ENCODE measurements at places on chromosomes 11 and 22.

DNA sequence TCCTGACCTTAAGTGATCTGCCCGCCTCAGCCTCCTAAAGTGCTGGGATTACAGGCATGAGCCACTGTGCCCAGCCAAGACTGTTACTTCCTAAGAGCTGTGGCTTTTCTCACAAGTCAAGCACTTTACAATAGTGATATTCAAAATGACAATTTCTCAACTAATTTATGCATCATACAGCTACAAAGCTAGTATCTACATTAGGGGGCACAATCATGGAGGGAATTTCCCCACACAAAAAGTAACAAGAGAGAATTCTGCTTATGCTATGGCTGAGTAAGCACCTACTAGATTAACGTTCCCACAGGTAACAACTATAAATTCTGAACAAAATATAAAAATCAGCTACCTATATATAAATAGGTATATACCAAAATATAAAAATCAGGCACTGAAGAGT is 72.7 kb downstream of the SBF2 start:
- DNase-seq: no peak

- no peak for DNase-seq
These were observed 164.4 kb upstream of the ZBED5 start for GRCh38 chr11:11022125-11022730.

DNA sequence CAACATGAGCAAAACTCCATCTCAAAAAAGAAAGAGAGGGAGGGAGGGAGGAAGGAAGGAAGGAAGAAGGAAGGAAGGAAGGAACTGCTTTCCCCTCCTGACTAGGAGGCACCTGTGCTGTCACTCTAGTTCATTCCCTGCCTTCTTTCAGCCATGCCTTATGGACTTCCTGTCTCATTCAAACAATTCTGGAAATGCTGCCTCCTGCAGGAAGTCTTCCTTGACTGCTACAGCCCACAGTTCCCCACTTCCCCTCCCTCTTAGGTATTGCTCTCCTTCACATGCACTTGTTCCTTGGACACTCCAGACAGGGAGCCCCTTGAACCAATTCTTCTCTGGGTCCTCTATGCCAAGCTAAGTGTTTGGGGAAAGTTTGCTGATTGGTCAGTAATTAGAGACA is 31.6 kb upstream of the WNT11 start:
- DNase-seq: no peak

DNA sequence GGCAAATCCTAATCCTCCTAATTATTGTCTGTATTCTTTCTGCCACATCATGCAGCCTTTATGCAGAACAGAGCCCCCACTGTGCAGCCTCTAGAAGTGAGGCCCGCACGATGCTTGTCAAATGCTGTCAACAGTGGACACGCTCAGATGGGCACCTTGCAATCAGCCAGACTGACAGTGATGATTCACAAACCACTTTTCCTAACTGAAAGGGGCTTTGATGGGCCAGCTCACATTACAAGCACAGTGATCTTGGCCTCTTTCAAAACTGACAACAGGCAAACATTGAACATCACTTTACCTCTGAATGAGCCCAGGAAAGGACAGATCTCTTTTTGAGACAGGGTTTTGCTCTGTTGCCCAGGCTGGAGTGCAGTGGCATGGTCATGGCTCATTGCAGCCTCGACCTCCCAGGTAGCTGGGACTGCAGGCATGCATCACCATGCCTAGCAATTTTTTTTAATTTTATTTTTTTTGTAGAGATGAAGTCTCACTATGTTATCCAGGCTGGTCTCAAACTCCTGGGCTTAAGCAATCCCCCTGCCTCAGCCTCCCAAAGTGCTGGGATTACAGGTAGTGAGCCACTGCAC is 18.0 kb upstream of the E2F8 start:
- no peak for DNase-seq

- no peak for DNase-seq
These were observed 10.0 kb downstream of the BCL2L13 start for GRCh38 chr22:17648569-17648968.

GRCh38 chr22:50167689-50168489 is 2.6 kb upstream of the PANX2 start:
- no peak for DNase-seq

DNA sequence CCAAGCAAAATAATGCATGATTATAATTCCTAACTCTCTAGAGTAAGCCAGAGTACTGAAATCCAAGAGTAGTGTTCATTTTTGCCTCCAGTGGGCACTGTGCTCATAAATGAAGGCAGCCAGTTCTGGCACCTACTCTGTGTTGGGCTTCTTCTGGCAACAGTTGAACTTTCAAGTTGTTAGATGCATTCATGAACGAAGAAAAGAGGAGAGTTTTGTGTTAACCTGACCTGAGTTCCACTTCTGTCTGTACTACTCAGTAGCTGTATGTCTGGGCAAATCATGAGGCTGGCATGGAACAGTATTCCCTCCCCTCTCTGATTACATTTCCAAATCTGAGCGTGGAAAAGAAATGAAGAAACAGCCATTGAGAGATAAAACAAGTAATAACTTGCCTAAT is 20.3 kb upstream of the TENM4 start:
- DNase-seq: peak; percentile 57

DNA sequence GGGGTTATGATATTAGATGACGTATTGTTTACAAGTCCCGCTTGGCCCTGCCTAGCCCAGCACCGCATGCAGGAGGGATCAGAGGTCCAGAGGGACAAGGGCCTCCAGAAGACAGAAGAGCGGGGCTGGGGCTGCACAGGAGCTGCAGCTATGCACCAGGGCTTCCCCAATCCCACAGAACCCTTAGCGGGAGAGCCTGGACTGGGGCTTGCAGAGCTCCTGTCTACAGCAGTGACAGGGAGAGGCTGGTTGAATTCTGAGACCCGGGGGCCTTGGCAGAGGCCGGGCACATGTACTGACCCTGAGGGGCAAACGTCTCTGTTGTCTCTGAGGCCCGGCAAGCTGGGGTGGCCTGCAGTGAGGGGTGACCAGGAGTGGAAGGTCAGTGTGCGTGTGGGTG is 6.9 kb downstream of the KIAA0930 start:
- no peak for DNase-seq

DNA sequence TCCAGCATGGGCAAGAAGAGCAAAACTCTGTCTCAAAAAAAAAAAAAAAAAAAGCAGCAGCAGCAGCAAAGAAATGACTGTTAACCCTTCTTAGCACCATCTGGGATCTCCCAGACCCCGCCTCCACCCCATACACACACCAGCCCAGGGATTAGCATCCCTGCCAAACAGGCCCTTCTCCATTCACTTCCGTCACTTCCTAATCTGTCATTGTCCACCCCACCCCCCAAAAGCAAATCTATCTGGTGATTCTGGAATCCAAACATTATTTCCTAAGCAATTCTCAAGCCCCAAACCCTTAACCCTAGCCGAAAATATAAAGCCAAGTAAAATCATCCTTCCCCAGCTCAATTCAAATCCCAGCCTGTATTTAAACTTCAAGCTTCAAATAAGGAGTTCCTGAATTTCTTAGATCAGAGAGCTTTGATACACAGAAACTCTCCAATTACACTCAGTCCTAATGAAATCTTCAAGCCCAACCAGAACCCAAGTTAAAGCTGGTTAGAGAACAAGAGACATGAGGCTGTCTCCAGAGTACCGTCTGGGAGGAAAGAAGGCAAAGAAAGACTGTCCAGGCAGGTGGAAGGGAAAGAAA is 6.0 kb upstream of the AHNAK start:
- DNase-seq: peak; percentile 50

All from brain (organoid and tissue), 16 donors.